ENCODE measurements at places on chromosomes 16 and 17.

DNA sequence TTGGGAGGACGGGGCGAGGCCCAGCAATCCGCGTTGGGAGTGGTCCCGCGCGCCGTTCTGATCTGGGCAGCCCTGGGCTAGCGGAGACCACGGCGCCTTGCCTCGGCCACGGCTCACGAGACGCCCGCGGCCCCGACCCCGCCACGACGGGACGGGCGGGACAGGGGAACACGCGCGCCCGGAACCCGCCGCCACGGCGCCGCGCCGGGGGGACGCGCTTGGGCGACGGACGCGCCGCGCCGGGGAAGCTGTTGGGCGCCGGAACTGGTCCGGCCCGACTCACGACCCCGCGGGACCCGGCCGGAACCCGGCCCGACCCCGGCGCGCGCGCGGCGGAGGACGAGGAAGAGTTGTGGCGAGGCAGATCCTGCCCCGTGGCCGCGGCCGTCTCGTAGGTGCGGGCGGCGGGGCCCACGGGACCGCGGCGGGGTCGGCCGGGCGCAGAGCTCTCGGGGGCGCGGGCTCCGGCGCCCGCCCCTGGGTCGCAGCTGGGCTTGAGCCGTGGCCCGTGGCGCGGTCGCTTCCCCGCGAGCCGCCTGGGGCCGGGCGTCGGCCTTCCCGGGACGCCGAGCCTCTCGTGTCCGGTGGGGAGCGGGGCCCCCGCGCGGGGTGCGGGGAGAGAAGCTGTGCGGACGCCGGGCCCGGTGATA lies at the start of gene ACSF3:
Gene ACSF3 (plus strand): TSS at position 251 of the 650 bp plus-strand sequence. CDS start 6,830 bp downstream, outside the sequence.
- no peak for DNase-seq

DNA sequence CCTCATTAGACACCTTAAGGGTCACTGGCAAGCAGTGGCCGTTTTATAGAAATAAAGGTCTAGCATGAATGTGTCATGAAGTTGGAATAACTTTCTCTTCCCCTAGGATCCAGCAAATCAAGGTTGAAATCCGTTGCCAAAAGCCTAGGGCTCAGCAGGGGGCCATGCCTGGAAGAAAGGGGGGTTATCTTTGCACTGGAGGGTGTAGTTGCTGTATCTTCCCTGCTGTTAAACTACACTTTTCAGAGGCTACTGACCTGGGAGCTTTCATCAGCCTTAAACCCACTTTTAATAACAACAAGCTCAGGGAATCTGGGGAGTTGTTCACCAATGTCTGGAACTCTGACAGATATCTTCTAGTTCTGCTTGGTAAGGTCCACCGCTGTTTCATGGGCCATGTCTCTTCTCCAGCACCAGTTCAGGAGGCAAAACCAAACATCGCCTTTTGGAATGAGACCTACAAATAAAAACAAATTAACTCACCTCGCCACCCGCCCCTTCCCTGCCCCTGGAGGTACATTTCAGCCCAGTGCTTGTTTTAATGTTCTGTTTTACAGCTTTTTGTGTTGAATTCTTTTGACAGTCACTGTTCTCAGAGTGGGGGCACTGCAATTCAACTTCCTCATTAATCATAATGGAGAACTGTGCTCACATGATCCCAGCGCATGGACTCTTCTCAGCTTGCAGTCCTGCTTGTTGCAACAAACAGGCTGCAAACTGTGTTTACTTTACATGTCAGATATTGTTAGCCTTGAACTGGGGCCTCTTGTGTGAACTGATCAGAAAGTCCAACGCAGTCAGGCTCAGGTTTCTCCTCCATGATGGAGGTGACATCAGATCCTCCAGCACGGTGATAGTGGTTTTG lies 508.7 kb downstream of the KCNJ2 start:
- DNase-seq = no peak

DNA sequence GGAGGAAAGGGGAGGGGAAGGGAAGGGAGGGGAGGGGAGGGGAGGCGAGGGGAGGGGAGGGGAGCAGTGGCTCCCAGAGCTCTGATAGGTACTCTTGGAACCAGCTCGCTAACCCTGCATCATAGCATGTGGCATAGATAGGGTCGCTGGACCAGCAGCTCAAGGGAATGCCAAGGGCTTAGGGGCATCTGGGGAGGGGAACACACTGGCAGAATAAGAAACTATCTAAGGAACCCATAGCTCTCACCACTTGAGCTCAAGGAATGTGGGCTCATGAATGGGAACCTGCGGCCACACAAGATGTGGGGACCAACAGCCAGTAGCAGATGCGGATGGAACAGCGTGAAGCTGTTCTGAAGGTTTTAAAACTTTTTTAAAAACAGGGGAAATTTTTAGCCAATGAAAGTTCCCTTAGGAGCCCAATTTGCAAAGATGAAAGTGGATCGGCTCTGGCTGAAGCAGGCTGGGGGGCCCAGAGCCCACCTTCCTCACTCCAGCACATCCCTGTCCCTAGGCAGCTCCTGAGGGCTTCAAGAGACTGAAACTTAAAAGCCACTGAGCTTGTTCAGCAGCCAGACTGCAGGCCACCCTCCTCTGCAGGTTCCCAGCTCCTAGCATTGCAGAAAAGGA lies 46.9 kb downstream of the PIMREG start:
- DNase-seq = no peak

- no peak for DNase-seq
Observed at GRCh38 chr16:14398014-14398717, 231.9 kb downstream of the PARN start.

- no peak for DNase-seq
Observed at GRCh38 chr16:87966685-87967185, 15.5 kb downstream of the BANP start.

DNA sequence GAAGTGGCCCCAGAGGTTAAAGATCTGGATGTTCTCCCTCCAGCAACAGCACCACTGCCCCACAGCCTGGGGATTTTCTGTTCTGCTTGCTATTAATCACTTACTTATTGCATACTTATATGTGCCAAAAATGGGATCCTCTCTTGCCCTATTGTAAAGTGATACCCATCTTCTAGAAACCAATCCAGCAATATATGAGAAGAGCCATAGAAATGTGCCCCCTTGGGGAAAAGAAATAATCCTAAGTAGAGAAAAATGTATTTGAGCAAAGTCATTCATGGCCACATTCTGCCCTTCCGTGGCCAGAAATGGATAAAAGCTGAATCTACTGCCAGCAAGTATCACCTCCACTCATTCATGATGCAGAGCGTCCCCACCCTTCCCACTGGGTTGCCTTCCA lies 20.9 kb downstream of the SOST start:
- DNase-seq = no peak

GRCh38 chr17:40069751-40070708 lies 7.3 kb downstream of the THRA start:
- DNase-seq = no peak

GRCh38 chr16:10806698-10807097 lies 11.9 kb downstream of the TVP23A start:
- DNase-seq = no peak

DNA sequence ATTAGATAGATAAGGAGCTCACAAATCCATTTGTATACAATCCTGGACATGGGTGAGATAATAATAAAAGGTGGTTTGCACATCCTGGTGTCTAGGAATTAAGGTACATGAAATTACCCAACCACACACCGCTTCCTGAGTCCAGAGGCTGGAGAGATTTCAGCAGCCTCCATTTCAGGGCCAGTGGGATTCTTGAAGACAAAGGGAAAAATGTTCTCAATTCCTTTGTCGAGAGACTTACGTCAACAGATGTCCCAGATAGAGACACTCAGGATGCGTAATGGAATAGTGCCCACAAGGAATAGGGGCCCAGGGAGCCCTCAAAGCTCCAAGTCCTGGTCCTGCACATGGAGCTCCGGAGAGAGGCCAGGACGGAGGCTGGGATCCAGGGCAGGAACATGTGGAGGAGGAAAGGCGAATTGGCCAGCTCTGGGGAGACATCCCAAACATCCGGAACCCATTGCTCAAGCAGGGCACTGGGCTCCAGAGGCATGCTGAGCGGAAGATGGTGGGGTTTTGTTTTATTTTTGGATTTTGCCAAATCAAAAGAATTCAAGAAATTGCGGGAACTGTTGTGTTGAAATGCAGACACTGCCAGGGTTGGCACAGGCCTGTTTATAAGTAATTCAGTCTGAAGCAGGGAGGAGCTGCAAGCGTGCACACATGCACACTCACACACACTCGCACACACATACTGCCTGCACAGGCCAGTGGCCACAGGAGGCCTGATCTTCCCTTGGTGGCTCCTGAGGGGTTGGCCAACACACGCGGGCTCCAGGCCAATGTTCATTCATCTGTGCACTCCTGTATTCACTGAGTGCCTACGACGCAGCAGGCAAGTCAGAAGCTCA lies 97.2 kb downstream of the NOG start:
- DNase-seq = no peak

GRCh38 chr16:88798772-88799455 lies 4.7 kb upstream of the CDT1 start:
- no peak for DNase-seq

- no peak for DNase-seq
Observed at GRCh38 chr17:35185849-35186248, 8.3 kb downstream of the SLC35G3 start.

- no peak for DNase-seq
Observed at GRCh38 chr17:65966072-65966695, 225.7 kb downstream of the CEP112 start.

- DNase-seq = no peak
Observed at GRCh38 chr17:76642994-76643393, 563 bp downstream of the ST6GALNAC1 start.
